Stimulated activated CD4-positive, alpha-beta T cell treated with anti-CD3 and anti-CD28 coated beads, Interleukin-1b, Interleukin-23, amount 100 ng/mL, for 24 hours (primary cell): ENCODE measurements at places on chromosomes 1 and 21.

GRCh38 chr1:26417111-26417759 is 6.6 kb downstream of the LIN28A start:
- peak; percentile 78 for DNase-seq

- no peak for DNase-seq
These were observed 131.3 kb upstream of the FMN2 start for GRCh38 chr1:239960366-239960765.

DNA sequence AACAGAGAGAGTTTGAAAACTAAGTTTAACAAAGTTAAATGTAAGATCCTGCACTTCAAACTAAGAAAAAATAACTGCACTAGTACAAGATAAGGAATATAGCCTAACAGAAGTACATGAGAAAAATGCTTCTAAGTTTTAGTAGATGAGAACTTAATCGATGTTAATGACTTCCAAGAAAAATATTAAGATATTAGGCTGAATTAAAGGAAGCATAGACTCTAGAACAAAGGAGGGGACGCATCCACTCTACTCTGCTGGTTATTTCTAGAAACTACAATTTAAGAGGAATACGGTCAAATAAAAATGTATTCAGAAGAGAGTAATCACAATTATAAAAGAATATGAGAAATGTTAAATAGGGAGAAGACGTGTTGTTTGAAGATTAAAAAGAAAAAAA is 46.3 kb upstream of the SLC16A1 start:
- no peak for DNase-seq

- DNase-seq = no peak
These were observed 444 bp upstream of the IARS2 start for GRCh38 chr1:220093361-220094015.

DNA sequence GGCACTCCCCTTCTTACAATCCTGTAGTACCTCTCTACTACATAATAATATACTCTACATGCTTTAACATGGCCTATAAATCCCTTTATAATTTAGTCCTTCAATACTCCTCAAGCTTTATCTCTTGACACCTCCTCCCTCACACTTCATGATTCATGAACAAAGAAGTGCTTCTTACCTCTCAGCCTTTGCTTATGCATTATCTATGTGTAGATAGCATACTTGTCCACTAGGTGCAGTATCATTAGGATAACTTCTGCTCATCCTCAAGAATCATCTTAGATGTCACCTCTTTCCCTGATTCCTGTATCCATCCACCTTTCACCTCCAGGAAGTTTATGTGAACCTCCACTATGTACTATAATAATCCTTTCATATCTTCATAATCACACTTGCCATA is 74.4 kb downstream of the COL24A1 start:
- no peak for DNase-seq

GRCh38 chr1:51916587-51917405 is 38.3 kb upstream of the NRDC start:
- DNase-seq = no peak

- DNase-seq = no peak
These were observed 20.7 kb upstream of the ATP1A1 start for GRCh38 chr1:116352349-116352813.

DNA sequence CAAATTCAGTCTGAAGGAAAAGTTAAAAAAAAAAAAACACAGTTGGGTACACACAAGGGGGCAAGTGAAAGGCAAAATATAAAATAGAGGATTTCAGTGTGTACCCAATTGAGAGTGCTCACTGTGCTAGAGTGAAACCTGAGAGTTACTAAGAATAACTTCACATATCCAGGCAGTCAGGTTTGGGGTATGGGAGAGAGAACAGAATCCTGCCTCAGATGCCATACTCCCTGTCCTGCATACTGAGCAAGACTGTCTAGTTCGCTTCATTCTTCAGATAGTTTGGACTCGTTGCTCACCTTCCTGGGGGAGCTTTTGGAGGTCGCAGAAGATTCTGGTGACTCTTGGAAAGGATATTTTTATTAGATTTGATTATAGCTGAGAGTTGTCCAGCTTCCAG is 20.4 kb downstream of the CEP85 start:
- no peak for DNase-seq

GRCh38 chr1:11650331-11650991 is 3.8 kb downstream of the FBXO2 start:
- DNase-seq = peak; percentile 63

DNA sequence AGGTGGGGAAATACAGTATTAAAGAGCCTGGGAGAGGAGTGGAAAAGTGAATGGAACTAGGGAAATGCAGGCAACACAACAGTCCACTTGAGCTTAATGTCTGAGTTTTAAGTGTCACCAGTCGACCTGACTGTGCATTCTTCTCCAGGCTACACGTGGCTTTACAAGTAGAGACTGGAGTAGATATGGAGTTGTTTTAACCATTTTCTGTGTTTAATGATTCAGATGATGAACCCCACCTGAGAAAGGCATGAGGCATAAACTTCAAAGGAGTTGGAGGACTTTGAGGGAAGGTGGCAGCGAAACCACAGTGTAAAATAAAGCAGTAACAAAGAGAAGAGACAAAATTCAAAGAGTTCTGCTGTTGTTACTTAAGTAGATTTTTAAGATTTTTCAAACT is 12.6 kb downstream of the FUBP1 start:
- DNase-seq = no peak

GRCh38 chr1:154951901-154952657 is 3.8 kb downstream of the PBXIP1 start:
- no peak for DNase-seq

DNA sequence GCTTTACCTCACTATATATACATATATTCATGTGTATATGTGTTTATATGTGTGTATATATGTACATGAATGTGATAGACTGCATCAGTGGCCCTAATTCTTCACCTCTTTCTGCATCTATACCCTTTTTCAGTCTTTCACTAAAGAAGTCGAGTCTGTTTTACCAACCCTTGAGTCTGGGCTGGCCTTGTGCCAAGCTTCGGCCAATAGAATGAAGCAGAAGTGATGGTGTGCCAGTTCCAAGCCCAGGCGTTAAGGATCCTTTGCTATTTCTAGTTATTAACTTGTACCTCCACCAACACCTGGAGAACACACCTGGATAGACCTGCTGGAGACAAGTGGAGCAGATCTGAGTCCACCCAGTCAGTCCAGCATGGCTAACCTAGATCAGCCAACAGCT is 61.6 kb upstream of the PPM1J start:
- DNase-seq = no peak

DNA sequence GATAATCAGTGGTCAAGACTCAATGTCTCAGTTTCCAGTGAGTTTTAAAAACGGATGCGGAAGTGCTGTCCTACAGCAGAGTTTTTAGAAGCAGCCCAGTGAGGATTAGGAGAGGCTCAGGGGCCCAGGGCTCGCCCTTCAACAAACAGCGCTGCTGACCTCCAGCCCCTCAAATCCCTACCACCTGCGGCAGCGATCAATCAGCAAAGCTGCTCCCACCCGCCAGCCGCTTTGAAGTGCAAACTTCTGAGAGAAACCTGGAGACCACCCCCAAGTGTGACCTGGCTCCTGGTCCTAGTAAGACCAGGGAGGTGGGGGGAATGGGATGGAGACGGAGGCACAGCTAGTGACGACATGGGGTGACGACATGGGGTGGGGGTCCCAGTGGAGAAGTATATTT is 14.4 kb downstream of the ZBTB17 start:
- DNase-seq = no peak

DNA sequence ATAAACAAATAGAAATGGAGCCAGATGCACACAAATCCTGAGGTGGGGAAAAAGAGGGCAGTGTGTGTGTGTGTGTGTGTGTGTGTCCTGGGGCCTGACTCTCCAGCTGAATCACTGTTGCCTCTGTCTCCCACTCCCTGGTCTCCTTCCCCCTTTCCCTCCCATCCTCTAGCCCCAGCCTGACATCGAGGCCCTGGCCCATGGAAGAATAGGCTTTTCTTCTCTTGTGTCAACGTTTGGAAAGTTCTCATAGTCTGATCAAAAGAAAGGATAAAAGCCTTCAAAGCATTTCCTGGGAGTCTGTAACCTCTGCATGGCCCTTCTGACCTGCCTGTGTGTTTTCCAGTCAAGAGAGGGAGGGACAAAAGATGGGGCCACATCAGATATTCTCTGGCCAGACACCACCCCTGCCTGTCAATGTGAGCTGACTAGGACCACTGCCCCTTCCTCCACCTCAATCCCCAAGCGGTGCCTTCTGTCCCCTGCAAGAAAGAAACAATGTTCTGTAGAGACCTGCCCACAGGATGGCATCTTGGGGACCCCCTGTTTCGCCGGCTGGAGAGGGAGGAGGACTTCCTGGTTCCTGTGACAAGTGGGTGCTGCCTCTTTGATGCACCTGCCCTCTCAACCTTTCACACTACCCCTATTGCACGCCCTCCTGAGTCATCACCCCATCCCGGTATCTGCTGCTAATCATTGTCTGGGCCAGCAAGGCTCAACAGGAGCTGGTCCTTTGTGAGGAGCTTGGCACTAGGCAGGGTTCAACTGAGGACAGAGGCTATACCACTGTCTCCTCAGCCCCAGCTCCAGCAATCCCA is 16.2 kb downstream of the KCNJ10 start:
- DNase-seq = no peak

DNA sequence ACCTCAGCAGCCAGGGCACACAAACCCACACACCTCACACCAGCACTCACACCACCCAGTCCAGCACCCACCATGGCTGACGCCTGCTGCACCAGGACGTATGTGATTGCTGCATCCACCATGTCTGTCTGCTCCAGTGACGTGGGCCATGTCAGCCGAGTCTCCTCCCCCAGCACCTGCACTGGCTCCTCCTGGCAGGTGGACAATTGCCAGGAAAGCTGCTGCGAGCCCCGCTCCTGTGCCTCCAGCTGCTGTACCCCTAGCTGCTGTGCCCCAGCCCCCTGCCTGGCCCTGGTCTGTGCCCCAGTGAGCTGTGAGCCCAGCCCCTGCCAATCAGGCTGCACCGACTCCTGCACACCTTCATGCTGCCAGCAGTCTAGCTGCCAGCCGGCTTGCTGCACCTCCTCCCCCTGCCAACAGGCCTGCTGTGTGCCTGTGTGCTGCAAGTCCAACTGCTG is at the start of gene KRTAP10-8:
TSS of gene KRTAP10-8 (plus strand) at position 51 of the 458 bp plus-strand sequence. CDS start at position 73, 22 bp downstream.
- DNase-seq = no peak

- no peak for DNase-seq
These were observed 1.2 kb downstream of the LBR start for GRCh38 chr1:225426395-225427234.

DNA sequence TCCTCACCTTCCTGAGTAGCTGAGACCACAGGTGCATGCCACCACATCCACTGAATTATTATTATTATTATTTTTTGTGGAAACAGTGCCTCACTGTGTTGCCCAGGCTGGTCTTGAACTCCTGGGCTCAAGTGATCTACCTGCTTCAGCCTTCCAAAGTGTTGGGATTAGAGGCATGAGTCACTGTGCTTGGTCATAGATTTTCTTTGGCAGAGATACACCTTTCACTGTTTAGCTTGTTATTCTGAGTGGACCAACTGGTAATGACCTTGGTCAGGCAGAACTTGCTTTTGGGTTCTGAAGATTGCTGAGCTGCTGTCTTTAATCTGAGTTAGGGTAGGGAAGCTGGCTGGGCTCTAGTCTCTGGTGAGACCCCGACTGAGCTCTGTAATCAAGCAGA is 66.8 kb downstream of the DNAH14 start:
- DNase-seq = no peak

DNA sequence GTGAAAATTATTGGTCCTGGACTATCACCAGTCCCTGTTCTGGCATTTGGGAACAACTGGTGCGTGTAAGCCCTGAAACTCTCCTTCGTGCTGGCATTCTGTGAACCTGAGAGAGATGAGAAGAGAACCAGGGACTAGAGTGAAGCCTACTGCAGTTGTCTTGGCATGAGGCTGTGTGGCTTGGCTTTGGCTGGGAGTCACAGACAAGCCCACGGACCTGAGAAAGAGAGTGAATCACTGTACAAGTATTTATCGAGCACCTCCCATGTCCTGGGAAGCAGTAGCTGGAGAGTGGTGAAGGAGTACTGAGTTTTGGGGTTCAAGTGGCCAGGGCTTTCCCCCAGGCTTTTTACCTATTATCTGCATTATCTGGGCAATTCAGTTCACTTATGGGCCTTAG is 63.3 kb downstream of the FGGY start:
- DNase-seq = no peak

- no peak for DNase-seq
These were observed 72.9 kb downstream of the RPS6KA1 start for GRCh38 chr1:26602378-26602959.

DNA sequence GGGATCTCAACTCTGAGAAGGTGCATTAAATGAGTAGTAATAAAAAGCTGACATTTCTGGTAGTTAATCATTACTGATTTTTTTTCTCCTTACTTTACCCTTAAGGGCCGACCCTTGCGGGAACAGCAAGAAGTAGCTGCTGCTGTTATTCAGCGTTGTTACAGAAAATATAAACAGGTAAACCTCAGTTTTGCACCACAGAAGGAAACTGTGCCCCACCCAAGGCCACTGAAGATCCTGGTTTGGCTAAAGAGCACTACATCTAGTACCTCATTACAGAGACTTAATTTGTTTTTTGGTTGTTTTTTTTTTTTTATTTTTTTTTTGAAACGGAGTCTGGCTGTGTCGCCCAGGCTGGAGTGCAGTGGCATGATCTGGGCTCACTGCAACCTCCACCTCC is 23.5 kb upstream of the VAMP3 start:
- no peak for DNase-seq

GRCh38 chr1:176559878-176560277 is 96.9 kb downstream of the PAPPA2 start:
- DNase-seq = no peak

DNA sequence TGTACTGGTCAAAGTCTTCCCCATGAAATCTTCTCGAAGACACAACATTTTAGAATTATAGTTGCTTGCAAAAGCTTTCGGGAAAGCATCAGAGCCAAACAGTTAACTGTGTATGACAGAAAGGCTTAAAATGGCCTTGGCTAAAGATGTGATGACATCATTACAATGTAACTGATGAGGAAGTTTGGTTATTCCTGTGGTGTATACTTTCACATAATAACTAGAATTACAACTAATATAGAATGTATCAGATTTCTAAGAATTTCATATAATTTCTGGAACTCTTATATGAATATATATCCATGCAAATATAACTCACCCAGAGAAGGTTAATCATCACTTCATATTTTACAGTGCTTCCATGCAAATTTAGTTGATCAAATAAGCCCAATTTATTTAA is 8.4 kb downstream of the TP73 start:
- no peak for DNase-seq

- DNase-seq = no peak
These were observed 72.2 kb upstream of the SELENON start for GRCh38 chr1:25727635-25728286.

DNA sequence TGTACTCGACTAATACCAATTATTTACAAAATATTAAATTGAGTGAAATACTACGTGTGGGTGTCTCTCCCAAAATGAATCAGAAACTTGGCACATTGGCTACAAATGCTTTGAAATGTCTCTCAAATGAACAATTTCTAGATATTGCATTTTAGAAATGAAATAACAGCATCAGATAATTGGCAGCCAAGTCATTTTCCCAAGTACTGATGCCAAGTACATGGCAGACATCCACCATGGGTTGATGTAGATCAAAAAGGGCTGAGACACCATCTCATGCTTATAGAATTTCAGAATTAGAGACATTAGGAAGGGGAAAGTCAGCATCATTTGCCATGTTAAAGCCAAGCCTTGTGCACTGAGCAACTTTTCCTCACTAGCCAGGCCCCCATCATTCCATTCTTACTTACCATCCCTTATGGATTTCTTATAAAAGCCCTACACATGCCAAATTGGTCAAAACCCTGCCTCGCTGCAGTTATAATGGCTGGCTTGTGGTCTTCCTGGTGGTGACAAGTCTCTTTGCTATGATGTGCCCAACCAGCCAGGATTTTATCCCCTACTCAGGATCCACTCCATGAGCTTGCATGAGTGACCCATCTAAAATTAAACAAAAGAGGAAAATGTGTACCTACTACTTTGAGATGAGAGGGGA is 73.1 kb downstream of the GREM2 start:
- DNase-seq = no peak

GRCh38 chr1:167938080-167938636 is 1.3 kb upstream of the MPC2 start:
- no peak for DNase-seq
